M059J (cell line): ENCODE measurements at places on chromosomes 5 and 9.

GRCh38 chr5:79025054-79025472 lies 40.0 kb upstream of the ARSB start:
- DNase-seq = peak; percentile 49

GRCh38 chr5:125612181-125612721 lies 811.0 kb upstream of the GRAMD2B start:
- no peak for DNase-seq

GRCh38 chr9:85716031-85716877 lies 25.5 kb downstream of the AGTPBP1 start:
- DNase-seq = peak; percentile 11

- no peak for DNase-seq
Measured at GRCh38 chr9:7342229-7342628, 457.3 kb downstream of the DMAC1 start.

DNA sequence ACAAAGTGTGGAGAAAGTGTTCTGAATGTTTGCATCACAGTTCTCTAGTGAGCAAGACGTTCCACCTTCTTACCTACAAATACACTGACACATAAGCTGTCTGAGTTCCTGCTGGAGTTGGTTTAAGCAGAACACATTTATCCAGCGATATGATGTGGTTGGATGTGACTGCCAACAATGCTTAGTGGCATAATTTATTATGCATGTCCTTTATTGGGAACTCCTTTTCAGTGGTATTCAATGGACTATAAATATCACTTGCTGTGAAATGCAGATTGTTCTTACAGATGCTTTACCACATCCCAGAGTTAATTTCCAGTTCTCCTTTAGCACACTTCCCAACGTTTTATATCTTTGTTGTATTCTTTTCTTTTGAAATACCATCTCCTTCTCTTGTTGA lies 222.2 kb downstream of the LURAP1L start:
- no peak for DNase-seq

DNA sequence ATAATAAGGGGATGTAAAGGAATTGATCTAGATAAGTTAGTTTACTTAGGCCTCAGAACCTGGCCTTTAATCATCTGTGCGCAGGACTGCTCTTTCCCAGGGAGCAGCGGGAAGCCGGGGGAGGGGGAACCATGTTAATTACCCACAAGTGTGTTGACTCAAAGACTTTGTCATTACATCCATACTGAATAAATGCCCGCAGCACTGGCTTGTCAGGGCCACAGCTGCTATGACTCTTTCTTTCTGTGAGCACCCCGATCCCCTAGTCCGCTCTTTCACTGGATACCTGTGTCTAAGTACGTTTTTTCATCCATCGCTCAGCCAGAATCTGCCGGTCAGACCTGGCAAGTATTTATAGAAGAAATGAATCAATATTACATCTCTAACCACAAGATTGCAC lies 249.3 kb upstream of the DMRT1 start:
- DNase-seq = no peak

GRCh38 chr5:175501759-175502158 lies 23.4 kb downstream of the SFXN1 start:
- DNase-seq = no peak

GRCh38 chr5:82551840-82552385 lies 273.8 kb upstream of the RPS23 start:
- no peak for DNase-seq

DNA sequence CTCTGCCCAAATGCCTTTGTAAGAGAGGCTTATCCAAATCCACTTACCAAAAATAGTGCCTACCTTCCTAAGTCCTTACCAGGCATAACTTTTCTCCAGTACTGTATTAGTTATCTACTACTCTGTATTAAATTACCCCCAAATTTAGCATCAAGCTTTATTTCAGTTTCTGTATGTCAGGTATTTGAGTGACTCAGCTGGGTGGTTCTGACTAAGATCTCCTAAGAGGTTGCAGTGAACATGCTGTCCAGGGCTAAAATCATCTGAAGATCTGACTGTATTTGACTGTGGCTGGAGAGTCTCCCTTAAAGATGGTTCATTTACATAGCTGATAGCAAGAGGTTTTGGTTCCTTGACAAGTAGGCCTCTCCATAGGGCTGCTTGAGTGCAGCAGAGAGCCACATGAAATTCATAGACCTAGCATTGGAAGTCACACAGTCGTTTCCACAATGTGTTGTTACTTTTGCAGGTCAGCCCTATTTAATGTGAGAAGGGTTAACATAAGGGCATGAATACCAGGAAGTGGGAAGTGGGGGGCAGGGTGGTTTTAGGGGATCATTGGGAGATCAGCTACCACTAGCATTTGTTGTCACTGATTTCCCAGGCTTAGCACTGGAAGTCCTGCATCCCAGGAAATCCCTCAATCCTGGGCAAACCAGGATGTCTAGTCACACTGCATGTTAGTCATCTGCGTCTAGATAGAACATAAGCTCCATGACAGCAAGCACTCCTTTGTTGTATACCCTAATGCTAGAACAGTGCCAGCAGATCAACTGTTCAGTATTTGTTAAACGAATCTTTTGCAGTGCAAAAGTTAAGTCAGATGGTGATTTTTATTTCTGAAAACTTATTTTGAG lies 2.0 kb upstream of the ZNF622 start:
- DNase-seq = peak; percentile 81

DNA sequence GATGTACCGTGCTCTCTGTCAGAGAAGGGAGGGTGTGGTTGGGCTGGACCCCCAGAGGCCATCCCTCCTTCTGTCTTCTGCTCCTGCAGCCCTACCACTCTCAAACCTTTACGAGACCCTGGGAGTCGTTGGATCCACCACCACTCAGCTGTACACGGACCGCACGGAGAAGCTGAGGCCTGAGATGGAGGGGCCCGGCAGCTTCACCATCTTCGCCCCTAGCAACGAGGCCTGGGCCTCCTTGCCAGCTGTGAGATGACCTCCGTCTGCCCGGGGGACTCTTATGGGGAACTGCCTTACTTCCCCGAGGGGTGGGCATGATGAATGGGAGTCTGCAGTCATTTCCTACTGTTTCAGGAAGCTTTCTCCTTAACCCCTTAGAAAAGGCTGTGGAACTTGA lies 17.5 kb downstream of the TGFBI start:
- no peak for DNase-seq

- DNase-seq = no peak
Measured at GRCh38 chr5:179869641-179870402, 11.2 kb upstream of the MRNIP start.

- DNase-seq = peak; percentile 31
Measured at GRCh38 chr5:55982957-55983381, 11.8 kb downstream of the IL6ST start.
